NCI-H774 (cell line): ENCODE measurements at places on chromosomes 12 and 14.
A peak's percentile ranks its signal among the peaks of the same experiment; 100 is the strongest.

DNA sequence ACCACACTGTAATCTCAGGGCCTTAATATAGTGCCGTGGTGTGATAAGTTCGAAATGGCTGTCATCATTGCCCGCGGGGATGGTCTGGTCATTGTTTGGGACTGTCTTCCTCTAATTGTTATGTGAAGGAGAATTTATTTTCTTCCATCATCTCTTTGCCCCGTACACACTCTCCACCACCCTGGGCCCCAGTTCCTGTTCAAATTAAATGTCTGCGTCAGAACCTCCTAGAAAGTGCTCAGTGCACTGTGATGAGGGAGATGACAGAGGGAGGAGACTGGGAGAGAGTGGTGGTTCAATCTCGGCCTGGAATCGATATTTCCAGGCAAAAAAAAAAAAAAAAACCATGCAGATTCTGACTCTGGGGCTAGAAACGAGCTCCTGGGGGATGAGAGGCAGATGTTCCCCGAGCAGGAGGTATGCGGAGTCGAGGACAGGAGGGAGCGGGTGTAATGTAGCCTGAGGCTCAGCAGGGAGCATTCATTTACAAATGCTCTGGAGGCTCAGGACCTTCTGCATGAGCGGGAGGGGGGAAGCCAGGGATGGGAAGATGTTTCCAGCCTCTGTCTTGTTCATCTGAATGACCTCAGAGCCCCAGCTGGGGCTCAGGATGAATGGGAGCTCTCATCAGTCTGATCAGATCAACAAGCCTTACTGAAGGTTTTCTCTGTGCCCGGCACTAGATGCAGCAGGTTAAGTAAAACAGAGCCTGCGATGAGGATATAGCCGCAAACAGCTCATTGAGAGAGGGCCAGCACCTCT lies 219.5 kb downstream of the TBX5 start:
- DNase-seq: no peak

DNA sequence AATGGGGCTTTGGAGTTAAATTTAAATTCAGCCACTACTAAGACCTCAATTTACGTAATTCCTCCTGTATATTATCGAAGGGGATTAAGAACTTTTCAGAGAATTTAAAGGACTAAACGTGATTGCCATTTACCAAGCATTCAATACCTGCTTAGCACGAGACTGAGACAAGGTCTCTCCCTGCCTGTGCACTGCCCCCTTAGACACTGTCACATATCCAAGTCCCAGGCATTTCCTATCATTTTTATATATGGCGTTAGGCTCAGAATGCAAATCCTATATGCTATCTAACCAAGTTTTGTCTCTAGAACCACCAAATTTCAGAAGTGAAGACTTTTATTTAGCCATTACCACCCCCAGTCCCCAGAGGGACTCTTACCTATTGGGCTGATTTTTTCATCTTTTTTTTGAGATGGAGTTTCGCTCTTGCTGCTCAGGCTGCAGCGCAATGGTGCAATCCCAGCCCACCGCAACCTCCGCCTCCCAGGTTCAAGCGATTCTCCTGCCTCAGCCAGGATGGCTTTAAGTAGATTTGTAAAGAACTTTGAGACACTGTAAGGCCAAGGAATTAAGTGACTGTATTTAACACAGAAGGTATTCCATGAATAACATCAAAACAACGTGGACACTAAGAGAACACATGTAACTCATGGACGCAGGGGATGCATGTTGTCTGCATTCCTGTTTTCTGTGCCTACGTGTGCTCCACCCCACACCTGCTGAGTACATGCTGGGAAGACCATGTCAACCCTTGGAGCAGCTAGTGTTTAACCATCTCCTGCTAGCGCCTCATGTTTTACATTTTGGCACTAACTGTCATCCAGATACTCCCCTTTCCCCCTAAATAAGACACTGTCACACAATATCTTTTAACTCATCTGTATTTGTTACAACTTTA lies 6.4 kb downstream of the HSP90AA1 start:
- no peak for DNase-seq

GRCh38 chr12:99137124-99137855 lies 492.2 kb downstream of the APAF1 start:
- no peak for DNase-seq

DNA sequence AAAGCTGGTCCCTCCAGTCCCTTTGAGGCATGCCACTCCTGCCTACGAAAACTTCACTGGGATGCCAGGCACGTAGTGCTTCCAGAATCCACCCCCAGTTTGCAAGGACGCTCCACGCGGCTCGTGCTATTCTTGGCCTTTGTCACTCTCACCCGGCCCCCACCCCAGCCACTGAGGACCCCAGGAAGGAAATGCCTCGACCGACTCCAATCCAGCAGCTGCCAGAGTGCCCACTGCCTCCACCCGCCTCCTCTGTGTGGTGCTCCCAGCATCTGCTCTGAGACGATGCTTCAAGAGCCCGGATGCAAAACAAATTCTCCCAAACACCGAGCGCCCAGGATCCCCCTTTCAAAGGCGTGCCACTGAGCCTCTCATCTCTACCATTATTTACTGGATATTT lies 123.9 kb downstream of the RFLNA start:
- no peak for DNase-seq

GRCh38 chr12:12560587-12561370 lies 1.9 kb downstream of the DUSP16 start:
- DNase-seq: peak; percentile 27

DNA sequence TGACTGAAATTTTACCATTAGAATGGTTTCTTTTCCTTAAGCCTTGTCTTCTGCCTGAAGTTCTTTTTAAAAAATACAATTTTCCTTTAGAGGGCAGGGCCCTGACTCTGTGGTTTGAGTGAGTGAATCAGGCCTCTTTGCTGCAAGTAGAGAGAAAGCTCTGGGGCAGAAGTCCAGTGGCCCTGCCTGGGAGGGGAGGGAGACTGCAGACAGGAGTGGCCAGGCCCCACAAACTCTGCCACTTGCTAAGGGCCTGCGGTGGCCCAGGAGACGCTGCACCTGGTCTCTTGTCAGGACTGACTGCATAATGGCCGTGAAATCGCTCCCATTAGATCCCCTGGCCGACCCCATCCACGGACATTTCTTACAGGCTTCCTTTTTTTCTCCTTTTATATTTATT lies 25.5 kb downstream of the TSPAN11 start:
- no peak for DNase-seq

- DNase-seq: no peak
These were observed 1.1 kb upstream of the HOMEZ start for GRCh38 chr14:23286902-23287479.

GRCh38 chr14:68576031-68576430 lies 216.8 kb downstream of the ZFP36L1 start:
- no peak for DNase-seq

DNA sequence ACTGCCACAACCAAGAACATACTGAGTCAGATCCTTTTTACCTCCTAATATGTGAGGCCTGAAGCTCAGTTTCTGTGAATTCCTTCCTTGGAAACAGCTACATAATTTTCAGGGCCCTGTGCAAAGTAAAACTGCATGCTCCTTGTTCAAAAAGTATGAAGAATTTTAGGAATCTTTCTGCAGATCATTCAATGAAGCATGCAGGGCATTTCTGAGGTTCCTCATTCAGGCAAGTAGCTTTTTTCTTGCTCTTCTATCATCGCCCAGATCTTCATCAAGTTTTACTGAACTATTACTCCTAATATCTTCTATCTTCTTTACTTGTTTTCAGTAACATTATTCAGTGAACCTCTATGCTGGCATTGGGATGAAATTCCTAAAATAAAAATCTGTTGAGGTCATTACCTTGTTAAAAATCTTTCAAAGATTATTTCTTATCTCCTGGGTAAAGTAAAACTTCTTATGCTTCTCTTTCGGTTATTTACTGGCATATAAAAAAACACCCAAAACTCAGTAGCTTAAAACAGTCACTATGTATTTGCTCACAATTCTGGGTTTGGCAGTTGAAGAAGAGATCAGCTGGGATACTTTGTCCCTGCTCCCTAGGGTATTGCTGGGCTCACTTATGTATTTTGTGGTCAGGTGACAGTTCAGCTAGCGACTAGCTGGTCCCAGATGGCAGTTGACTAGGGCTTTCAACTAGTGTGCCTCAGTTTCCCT lies 42.6 kb upstream of the KRR1 start:
- DNase-seq: no peak
